ENCODE measurements at places on chromosomes 7 and 10.
A peak's percentile ranks its signal among the peaks of the same experiment; 100 is the strongest.

GRCh38 chr10:64430690-64431323, 909.6 kb downstream of the REEP3 start:
- DNase-seq = no peak

GRCh38 chr7:44980393-44981034, 1.7 kb upstream of the MYO1G start:
- DNase-seq = peak; percentile 56

- DNase-seq = no peak
Observed at GRCh38 chr10:132255489-132256344, 52.0 kb downstream of the STK32C start.

DNA sequence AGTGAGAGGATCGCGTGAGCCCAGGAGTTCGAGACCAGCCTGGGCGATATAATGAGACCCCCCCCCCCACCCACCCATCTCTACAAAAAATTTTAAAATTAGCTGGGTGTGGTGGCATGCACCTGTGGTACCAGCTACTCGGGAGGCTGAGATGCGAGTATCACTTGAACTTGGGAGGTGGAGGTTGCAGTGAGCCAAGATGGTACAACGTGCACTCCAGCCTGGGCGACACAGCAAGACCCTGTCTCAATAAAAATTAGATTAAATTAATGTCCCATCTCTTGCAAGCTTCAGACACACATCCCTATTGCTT, 391 bp upstream of the PROSER2 start:
- no peak for DNase-seq

- no peak for DNase-seq
Observed at GRCh38 chr10:128178302-128178958, 52.2 kb upstream of the MKI67 start.

- no peak for DNase-seq
Observed at GRCh38 chr7:86908948-86909347, 150.5 kb downstream of the ELAPOR2 start.

DNA sequence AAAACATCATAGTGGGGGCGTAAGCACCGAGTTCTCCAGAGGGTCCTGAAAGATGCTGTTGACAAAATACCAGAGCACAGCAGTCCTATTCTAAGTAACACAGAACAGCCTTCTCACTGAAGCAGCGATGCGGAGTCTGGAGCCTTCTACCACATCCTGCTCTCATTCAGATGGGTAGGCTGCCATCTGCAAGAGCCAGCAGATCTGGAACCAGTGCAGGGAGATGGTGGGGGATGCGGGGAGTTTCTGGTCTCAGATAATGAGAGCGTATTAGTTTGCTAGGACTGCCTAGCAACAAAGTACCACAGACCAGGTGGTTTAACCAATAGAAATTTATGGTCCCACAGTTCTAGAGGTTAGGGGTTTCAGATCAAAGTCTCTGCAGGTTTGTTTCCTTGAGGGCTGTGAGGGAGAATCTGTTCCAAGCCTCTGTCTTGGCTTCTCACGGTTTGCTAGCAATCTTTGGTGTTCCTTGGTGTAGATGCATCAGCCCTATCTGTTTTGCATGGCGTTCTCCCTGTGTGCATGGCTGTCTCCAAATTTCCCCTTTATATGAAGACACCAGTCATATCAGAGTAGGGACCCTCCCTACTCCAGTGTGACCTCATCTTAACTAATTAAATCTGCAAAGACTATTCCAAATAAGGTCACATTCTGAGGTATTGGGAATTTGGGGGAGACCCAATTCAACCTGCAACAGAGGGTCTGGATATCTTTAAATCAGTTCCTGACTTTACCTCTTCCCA, 52.0 kb upstream of the STEAP1B start:
- DNase-seq = no peak

GRCh38 chr7:4072161-4072925, 609.8 kb upstream of the FOXK1 start:
- no peak for DNase-seq

Measured in Right ventricle myocardium superior (tissue), 1 donor.